Hindlimb muscle (tissue), 1 donor: ENCODE measurements at places on chromosomes 2 and 18. TPM values are rescaled to one million over a fixed set of nuclear protein-coding genes. Genes with fewer than 3 reads are reported as not detected.

ACMSD gene
- 0.34 TPM for polyA plus RNA-seq

SPP2 gene
- not detected for polyA plus RNA-seq

PIEZO2 gene
- 19.0 TPM for polyA plus RNA-seq

SERPINB13 gene
- 0.43 TPM for polyA plus RNA-seq

CFAP65 gene
- not detected for polyA plus RNA-seq

CYS1 gene
- polyA plus RNA-seq: 14.0 TPM

PIKFYVE gene
- polyA plus RNA-seq: 17.2 TPM

DLX2 gene
- polyA plus RNA-seq: not detected

REG1B gene
- not detected for polyA plus RNA-seq

DSG1 gene
- polyA plus RNA-seq: 0.88 TPM

SMYD5 gene
- polyA plus RNA-seq: 35.2 TPM

MGAT4A gene
- polyA plus RNA-seq: 4.8 TPM

SPATA3 gene
- polyA plus RNA-seq: not detected

POTEJ gene
- 0.06 TPM for polyA plus RNA-seq

GATA6 gene
- 1.3 TPM for polyA plus RNA-seq

DNA sequence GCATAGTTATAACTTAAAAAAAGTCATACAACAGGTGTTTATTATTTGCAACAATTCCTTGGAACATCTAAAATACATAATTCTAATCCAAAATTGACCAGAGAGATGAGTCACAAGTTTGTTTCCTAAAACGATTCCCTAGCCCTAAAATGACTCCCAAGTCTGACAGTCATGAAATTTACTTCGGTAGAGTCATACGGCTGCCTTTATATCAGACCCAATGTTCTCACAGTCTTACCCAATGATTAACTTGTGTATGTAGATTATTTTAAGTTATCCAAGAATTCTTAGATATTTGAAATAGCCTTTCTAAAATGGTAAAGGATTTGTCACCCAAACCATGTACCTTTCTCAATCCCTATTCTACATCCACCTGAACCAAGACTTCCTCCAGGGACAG, 174.9 kb downstream of the LAMA1 start:
- no peak for DNase-seq

GRCh38 chr2:140918426-140918825, 1212.4 kb downstream of the LRP1B start:
- no peak for DNase-seq

DNA sequence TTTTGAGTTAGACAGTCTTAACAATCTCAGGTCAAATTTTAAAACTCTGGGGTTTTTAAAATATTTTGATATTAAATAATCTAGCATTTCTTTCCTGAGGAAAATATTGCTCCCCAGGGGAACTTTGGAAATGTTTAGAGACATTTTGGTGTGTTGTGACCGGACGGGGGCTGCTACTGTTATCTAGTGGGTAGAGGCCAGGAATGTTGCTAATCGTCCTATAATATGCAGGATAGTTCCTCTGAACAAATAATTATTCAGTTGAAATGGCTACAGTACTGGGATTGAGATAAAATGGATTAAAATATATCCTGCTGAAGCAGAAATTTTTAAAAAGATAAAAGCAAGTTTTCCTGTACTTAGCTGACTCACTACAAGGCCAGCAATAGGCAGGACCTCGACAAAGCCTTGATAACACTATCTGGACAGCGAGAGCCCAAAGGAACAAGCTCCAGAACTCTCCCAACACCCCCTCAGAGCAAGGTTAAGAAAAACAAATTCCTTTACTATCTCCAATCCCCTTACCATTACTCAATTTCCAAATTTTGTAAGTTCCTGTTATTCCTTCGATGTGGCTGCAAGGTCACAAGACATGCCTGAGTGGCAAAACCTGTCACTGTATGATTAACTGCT, 1407.4 kb downstream of the SUCLG1 start:
- DNase-seq: no peak

- DNase-seq: no peak
Measured at GRCh38 chr2:235343869-235344268, 150.0 kb upstream of the AGAP1 start.

GRCh38 chr2:70745276-70745825, 22.6 kb downstream of the ADD2 start:
- no peak for DNase-seq

DNA sequence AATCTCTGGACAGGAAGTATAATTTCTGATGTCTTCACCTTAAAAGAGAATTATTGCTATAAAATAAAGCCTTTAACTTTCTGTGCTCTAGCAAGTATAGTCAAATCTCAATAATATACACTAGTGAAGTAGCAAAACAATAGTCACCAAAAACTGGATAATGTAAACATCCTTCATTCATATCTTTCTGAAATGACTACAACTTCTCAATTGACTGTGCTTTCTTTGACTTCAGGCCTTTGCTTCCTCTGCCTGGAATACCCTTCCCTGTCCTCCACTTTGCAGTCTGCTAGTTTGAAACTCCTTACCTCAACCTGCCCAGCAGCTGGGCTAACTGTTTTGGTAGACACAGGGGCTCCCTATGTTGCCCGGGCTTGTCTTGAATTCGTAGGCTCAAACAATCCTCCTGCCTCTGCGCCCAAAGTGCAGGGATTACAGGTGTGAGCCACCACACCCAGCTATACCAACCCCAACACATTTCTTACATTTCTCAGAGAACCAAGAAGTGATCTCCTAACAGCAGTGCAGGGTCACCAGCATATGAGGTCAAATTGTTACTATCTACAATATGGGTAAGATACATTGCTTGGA, 6.6 kb upstream of the PCBP1 start:
- no peak for DNase-seq

DNA sequence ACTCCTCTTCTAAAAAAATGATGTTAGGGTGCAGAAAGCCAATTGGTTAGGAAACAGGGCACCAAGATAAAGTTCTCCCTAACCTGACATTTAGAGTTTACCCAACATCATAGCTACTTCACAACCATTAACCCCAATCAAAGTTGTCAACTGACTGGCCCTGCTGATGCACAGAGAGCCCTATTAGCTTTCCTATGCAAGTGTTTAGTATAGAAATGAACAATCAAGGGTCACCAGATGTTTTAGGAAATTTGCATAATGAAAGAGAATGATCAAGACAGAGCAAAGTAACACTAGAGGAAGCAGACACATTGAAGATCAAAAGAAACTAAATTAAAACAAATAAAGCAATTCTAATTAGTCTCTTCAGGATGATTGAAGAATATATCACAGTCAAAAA, 64.2 kb upstream of the DCC start:
- DNase-seq: no peak

- no peak for DNase-seq
Measured at GRCh38 chr2:209790066-209790728, 18.6 kb downstream of the UNC80 start.

DNA sequence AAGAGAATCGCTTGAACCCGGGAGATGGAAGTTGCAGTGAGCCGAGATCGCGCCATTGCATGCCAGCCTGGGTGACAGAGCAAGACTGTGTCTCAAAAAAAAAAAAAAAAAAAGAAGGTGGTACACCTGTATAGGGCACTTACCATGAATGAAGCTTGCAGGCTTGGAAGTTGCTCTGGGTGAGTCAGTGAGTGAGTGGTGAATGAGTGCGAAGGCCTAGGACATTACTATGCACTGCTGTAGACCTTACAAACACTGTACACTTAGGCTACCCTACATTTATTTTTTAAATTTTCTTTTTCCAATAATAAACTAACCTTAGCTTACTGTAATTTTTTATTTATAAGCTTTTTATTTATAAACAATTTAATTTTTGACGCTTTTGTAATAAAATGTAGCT, 78.4 kb upstream of the ATG16L1 start:
- no peak for DNase-seq

DNA sequence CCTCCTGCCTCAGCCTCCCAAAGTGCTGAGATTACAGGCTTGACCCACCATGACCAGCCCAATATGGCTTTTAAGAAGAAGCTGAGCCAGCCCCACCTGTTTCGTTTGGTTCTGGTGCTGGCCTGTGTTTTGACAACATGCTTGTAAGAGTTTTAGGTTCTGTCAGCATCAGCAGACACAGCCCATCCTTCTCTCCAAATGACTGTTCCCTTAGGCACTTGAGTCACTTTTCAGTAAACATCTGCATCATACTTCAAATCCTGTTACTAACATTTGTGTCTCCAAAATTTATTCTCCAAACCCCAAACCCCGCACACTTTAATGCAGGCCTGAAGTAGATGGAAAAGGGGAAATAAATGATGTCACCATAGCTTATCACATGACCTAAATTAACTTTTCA, 1118.5 kb downstream of the TSN start:
- DNase-seq: peak; percentile 22

DNA sequence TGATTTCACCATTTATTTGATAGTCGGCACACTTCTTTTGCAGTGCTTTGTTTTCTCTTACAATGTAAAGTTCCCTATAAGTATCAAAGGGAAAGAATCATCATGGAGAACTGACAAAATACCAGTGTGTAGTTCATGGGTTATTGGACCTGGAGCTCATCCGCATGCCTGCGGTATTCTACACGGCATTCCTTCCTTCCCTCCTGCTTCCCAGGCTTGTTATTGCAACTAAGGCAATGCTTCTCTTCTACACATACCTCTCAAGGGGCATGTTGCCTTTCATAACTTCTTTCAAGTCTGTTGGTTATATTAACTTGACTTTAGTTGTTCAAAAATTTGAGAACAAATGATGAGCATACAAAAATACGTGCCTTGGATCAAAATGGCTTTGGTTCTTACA, 24.3 kb upstream of the FAP start:
- no peak for DNase-seq

DNA sequence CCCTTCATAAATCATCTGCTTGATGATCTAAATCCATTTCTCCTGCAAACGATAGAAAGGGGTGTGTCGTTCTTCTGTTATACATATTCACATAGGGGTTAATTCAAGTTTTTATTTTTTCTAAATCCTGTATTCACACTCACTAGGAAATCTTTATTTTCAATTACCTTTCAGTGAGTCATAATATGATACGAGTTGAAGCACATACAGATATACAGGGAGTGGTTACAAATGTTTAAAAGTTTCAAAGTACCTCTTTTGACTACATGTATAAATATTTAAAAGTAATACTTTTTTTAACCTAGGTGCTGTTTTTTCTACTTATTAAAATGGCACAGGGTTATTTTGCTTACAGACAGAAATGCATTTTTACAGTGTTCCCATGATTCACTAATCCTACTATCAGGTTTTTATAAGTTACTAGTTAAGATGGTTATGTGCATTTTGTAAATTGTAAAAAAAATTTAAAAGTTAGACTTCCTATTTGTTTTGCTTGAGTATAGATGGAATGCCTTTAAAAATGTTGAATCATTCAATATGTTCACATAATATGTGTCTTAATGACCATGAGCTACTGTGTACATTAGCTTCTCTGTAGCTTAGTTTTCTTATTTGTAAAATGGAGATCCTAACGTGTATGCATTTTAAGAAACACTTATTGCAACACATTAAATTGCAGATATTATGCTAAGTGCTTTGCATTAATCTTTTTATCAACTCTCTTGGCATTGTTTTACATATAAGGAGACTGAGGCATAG, 1378.1 kb downstream of the DSC3 start:
- DNase-seq: no peak

DNA sequence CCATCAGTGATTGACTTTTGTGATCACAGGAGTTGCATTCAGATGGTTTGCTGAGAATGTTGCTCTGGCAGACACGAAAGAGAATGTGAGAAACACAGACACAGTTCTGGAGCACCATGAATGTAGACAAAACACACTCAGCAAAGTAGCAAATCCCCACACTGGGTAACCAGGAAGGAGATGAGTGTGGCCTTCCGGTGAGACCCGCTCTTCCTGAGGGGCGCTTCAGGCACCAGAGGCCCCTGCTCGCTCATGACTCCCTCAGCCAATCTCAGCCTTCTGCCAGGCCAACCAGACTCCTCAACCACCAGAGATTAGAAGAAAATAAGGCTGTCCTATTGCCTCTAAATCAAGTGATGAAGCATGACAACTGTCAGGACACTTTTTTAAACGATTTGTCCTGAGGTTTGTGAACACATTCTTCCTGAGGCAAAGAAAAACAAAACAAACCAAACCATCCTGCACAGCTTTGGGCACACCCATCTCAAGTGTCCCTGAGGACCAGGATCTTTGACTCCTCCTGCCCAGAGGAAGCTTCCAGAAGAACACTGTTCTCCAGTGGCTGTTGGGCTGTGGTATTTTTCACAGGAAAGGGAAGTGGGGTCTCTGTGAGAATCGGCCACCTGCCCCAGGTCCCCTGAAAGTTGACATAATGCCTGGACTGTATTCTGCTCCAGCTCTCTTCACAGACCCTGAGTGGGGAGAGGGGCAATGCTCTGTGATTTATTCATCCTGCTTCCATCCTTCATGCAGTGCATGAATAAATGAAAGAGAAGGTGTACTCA, 152.8 kb downstream of the BCL11A start:
- no peak for DNase-seq

GRCh38 chr2:202743613-202744012, 108.8 kb downstream of the FAM117B start:
- DNase-seq: no peak

DNA sequence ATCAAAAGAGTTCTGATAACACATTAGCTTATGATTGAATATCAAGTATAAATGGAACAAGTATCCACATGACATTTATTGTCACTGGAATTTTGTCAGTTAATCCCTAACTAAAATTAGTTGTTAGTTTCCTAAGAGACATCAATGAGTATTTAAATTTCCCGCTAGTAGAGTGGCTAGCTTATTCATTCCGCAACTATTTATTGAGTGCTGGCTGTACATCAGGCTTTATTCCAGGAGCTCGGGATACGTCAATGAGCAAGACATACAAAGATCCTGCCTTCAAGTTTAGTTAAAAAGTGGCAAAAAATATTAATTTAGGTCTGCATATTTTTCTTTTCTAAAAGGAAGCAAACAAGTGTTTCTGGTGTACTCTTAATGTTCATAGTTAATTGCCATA, 59.3 kb downstream of the PRKRA start:
- DNase-seq: no peak

- no peak for DNase-seq
Measured at GRCh38 chr2:212905640-212906201, 245.7 kb downstream of the IKZF2 start.
